ENCODE measurements at places on chromosomes 7 and 10.
A peak's percentile ranks its signal among the peaks of the same experiment; 100 is the strongest.

DNA sequence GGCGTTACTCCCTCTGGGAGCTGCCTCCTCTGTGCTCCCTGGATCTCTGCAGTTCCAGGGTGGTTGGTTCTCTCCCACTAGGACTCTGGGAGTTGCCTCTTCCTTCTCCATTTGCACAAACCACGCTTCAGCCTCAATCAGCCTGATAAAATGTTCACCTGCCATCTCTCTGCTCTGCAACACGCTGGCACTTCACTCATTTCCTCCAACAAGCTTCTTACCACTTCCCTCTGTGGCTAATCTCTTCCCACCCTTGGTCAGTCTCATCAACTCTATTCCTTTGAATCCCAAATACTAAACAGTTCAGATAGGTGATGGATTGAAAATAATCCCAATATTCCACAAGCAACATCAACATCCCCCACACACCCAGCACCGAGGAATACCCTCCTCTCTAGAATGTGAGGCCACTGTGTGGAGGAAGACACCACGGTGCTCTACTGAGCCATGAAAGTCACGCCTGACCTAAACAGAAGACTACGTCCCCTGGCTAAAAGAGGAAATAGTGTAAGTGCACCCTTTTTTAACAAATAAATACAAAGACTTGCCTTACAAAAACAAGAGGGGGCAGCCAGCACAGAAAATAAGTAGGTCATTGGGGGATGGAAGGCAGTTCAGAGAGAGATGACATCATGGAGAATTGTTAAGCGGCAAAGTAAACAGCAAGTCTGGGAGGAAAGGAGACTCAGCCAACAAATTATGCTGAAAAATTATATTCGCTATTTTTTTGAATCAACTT lies 1.9 kb upstream of the FAM170B start:
- no peak for DNase-seq

GRCh38 chr10:97199152-97199551 lies 13.4 kb upstream of the SLIT1 start:
- DNase-seq = no peak

- no peak for DNase-seq
Observed at GRCh38 chr7:102097601-102098161, 189.0 kb upstream of the SH2B2 start.

DNA sequence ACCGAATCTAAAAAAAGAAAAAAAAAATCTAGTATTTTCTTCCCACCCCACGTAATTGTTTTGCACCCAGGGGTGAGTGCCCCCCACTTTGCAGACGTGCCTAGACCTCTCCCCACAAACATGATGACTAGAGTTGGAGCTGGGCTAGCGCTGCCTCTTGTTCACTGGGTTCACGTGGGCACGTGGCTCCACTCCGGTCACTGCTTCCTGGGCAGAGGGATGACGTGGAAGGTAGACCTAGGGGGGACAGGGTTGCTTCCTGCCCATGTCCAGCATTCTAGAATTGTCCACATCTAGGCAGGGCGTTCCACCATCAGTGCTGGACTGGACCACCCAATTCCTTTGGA lies 861 bp upstream of the LIMK1 start:
- DNase-seq = no peak

GRCh38 chr10:115049960-115050359 lies 43.2 kb upstream of the ATRNL1 start:
- DNase-seq = peak; percentile 28

DNA sequence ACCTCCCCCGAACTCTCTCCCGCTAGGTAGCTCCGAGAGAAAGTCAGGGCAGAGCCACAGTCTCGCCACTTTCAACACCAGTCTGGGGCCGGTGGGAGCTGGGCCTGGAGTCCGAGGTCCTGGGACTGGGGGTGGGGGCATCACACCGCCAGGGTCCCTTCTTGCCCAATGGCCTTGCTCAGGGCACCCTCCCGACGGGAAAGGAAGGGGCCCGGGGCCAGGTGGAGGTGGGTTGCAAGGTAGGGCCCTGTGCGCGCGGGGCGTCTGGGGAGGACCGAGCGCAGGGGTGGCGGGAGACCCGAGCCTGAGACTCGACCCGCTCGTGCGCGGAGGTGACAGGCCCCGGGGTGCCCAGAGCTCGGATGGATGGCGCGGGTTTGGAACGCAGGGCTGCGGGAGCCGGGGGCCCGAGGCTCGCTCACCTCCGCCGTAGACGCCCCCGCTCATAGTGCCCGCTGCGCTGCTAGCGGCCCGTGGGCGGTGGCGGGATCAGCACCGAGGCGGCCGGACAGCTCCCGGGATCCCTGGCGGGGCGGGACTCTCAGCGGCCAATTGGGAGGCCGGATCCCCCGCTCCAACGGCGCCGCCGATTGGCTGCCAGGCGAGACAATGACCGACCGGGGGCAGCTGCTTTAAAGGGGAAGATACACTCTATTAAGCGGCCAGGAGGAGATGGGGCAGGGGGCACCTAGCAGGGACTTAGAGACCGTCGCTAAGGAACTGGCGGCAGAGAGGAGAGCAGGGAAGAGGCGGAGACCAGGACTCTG lies at the start of gene ACTL6B:
ACTL6B (minus strand) TSS at position 541 of the 767 bp plus-strand sequence; CDS start at position 447, 94 bp downstream.
- peak; percentile 43 for DNase-seq

- peak; percentile 98 for DNase-seq
Observed at GRCh38 chr7:134737566-134738345, 41.7 kb upstream of the CALD1 start.

DNA sequence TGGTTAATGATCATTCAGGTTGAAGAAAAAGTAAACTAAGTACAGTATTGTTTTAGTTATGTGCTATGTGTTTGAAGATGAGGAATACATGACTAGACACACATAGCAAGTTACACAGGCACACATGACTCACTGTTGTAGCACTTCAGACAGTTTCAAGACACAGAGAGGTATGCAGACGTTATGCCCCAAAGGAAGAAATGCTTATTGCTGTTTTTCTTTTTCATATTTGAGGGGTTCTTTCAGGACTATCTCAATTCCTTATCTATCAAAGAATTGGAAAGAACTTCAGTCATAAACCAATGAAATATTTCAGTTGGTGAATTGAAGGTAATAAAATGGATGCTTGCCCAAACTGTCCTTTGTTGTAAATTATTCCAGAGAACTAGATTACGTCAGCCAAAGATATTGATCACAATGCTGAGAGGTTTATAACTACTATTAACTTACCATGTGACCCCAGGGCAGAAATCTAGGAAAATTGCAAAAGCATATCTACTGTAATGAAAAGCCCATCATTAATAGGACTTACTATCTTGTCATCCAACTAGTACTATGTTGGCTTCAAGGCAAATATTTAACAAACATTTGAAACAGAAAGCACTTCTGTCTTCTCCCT lies 61.2 kb upstream of the CAPZA2 start:
- peak; percentile 87 for DNase-seq

DNA sequence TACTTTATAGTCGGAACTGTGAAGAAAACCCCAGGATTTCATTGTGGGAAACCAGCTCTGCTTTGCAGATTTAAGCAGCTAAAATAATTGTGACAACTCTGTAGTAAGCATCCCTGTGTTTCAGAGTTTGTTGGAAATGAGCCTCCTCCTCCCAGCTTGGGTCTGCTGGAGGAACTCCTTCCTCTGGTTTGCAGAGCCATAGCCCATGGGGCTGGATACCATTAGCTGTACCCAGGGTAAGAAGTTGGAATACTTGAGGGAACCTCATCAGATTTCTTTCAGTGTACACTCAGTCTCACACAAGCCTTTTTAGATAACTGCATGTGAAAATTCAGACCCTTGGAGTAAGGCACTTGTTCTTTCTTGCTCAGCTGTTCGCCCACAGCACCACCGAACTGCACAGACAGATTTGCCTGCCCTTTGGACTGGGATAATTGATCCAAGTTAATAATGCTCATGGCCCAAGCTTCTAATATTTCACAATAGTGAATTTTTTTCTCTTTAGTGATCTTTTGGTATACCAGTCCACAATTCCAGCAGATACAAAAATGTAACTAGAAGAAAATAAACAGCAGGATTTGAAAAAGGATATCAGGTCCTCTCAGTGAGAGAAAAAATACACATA lies 467.4 kb upstream of the FZD8 start:
- no peak for DNase-seq

DNA sequence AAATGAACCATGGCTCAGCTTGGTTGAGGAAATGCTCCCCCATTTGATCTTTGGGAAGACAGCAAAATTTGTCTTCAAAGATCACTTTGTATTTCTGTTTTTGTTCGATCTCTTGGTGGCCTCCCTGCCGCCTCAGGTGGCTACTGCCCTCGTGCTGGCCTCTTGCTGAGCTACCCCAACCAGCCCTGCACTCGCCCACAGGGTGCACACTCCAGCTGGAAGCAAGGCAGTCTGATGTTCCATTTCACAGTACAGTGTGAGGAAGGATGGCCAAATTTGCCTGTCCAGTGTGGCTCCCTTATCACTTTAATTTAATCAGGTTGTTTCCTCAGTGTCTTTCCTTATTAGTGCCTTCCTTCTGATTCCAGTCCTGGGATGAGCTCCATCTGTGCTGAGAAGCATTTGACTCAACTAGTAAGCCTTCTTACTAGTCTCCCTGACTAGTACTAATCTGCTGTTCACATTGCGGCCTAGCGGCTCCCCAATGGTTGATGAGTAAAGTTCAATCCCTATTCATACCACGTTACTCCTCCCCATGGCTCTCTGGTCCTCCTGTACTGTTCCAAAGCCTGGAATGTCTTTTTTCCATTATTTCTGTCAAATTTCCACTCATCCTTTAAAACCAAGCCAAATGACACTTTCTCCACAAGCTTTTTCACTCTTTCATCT lies 8.2 kb downstream of the MYOF start:
- peak; percentile 42 for DNase-seq

DNA sequence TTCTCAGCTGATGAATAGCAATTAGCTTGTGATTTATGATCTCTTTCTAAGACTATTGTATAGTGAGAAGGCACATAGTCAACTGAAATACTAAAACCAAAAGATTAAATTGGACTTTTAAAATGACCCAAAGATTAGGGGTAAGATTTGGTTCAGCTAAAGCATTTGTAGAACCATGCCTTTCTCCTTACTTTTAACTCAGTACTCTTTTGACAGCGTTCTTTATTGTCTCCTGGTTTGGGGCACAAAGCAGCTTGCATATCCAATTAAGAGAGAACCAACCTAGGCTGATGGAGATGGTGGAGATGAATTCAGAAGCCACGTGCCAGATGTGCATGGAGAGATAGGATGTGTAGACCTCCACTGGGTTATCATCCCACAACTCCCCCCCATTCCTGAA lies 45.8 kb downstream of the FHIP2A start:
- no peak for DNase-seq

DNA sequence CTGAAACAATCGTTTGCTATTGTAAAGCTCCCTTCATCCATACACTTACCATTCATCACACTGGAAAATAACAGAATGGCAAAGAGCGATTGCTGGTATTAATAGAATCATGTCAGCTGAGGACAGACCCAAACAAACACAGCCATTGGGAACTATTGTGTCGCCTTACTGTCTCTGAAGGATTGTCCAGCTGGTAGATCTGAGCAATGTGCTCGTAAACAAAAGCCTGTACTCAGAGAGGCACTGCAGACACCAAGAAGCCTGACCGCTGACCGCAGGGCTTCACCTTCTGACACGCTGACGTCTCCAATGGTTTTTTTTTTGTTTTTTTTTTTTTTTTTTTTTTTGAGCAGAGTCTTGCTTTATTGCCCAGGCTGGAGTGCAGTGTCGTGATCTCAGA lies 151.0 kb upstream of the FRMD4A start:
- peak; percentile 91 for DNase-seq

All from M059J (cell line).